NCI-H82 (cell line): ENCODE measurements at places on chromosomes 6 and 20.

DNA sequence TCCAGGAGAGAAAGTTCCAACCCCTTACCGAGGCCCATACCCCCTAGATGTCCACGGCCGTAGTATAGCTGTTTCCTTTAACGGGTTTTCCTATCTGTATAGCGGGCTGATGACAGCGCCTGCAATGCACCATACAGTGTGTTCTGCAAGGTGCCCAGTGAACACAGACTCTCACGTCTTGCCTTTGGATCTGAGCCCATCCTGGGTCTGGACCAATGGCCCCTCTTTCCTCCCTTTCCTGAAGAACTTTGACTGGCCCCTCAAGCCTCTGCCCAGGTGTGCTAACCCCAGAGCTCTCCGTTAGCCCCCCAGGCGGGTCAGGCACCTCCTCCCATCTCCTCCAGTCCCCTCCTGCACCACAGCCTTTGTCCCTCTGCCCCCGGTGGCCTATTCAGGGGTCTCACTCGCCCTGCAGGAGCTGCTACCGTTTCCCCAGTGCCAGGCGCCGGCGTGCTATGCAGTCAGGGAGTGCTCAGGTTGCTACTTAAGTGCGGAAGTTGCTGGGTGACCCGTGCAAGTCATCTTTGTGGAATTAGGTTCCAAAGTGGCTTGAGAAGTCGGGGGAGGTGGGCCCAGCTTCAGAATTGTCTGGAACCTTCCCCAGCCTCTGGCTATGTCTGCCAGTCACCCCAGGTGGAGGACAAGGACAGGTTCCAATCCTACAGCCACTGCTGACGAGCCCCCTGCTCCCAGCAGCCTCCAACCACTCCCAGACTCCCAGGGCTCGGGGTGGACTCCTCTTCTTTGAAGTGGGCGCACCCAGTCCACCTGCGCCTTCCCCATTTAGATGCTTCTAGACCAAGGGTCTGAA is 35.0 kb upstream of the ZBP1 start:
- peak; percentile 39 for DNase-seq

- DNase-seq: no peak
Measured at GRCh38 chr6:157219201-157220200, 103.8 kb downstream of the TMEM242 start.

GRCh38 chr20:54398814-54399213 is 76.6 kb upstream of the DOK5 start:
- no peak for DNase-seq

GRCh38 chr6:53326372-53327016 is 22.3 kb downstream of the ELOVL5 start:
- DNase-seq: no peak

DNA sequence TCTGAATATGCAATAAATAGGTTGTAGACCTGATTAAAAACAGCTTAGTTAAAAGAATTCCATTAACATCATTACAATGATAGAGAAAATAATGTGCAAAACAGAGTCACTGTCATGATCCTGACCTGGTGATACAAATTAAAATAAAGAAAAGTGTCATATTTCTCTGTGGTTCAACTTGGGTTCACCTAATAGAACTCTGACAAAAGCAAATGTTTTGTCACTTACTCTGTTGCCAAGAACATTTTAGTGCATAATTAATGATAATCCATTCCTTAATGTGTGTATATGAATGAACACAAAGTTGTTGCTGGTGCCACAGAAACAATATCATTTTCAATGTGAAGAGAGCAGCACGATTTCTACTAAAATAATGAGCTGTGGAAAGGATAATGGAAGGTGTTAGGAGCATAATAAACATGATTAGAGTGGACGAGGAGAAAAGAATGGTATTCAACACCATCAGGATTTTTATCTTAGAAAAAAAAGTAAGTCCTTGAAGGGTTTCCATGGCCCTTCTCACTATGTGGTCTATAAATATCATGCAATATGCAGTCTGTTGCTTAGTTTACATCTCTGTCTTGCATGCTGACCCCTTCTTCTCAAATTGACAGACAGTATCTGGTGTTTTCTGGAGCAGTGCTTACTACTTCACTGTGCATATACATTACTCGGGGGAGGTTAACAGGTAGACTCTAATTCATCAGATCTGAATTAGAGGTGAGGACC is 656.6 kb upstream of the MMS22L start:
- DNase-seq: no peak

- DNase-seq: no peak
Measured at GRCh38 chr20:57261457-57262251, 4.8 kb downstream of the BMP7 start.

DNA sequence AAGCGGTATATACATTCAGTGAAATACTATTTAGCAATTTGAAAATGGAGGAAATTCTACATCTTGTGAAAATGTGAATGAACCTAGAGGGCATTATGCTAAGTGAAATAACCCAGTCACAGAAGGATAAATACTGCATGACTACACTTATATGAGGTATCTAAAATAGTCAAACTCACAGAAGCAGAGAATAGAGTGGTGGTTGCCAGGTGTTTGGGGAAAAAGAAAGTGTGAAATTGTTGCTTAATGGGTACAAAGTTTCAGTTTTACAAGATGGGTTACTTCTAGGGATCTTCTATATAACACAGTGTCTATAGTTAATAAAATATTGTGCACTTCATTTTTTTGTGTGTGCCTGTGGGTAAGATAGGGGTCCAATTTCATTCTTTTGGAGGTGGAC is 1152.0 kb downstream of the EPHA7 start:
- DNase-seq: no peak

GRCh38 chr20:39042279-39043150 is 80.4 kb downstream of the DHX35 start:
- no peak for DNase-seq

GRCh38 chr6:122098201-122098678 is 301.2 kb upstream of the HSF2 start:
- DNase-seq: no peak

- DNase-seq: no peak
Measured at GRCh38 chr6:45763281-45763680, 252.4 kb downstream of the CLIC5 start.

GRCh38 chr6:169575365-169575764 is 126.5 kb downstream of the WDR27 start:
- DNase-seq: no peak

GRCh38 chr6:82619573-82619972 is 256.0 kb downstream of the TPBG start:
- no peak for DNase-seq

GRCh38 chr20:37120497-37120896 is 24.7 kb upstream of the RBL1 start:
- no peak for DNase-seq

DNA sequence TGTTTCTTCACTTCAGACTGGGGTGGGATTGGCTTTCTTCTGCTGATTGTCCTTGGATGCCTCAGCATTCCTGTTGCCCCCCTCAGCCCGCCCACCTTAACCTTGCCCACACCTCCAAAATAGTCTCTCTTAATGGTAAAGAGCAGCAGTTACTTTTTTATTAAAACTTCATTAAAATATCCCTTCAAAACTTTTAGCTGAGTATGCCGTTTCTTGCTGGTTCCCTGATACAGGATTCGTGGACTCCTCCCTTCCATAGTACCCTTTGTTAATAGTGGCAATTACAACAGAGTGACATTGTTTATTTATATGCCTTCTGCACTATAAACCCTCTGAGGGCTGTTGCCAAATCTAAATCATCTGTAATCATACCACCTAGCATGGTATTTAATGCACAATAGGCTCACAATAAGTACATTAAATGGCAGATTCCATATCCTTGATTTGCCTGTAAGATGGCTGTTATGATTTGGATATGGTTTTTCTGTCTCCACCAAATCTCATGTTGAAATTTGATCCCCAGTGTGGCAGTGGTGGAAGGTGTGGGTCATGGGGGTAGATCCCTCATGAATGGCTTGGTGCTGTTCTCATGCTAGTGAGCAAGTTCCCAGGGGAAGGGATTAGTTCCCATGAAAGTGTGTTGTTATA is 3.5 kb upstream of the MOCS1 start:
- peak; percentile 77 for DNase-seq

DNA sequence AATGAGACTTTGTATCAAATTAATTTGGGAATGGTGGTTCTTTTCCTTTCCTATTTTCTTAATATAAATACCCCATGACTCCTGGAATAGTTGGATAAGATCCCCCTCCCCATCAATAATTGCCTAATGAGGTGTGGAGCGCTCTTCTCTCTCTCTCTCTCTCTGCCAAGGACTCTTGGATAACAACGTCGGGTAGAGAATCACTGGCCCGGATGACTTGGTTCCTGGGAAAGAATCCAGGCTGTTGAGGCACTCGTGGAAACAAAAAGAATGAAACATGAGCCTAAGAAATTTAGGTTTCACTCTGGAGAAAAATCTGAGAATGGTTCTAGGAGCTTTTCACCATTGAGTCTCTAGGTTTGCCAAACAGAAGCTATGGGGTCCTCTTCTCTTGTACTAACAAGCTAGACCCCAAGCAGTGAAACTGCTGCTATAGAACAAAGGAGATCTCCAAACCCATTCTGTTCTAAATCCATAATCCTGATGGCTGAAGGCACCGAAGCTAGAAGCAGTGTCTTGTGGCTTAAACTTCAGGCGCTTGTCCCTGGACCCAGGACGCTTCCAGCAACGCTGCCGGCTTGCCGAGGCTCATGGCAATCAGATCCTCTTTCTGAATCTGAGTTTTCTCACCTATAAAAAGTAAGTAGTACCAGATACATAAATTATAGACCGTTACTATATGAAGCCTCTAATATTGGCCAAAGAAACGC is 241.6 kb upstream of the BTBD3 start:
- DNase-seq: peak; percentile 19

- DNase-seq: peak; percentile 80
Measured at GRCh38 chr20:62795023-62795761, 1.1 kb upstream of the MRGBP start.

GRCh38 chr6:163837691-163838431 is 423.3 kb downstream of the QKI start:
- DNase-seq: peak; percentile 70

GRCh38 chr6:2158596-2159271 is 86.7 kb downstream of the GMDS start:
- peak; percentile 56 for DNase-seq

GRCh38 chr6:167946604-167947003 is 50.9 kb upstream of the KIF25 start:
- DNase-seq: no peak

DNA sequence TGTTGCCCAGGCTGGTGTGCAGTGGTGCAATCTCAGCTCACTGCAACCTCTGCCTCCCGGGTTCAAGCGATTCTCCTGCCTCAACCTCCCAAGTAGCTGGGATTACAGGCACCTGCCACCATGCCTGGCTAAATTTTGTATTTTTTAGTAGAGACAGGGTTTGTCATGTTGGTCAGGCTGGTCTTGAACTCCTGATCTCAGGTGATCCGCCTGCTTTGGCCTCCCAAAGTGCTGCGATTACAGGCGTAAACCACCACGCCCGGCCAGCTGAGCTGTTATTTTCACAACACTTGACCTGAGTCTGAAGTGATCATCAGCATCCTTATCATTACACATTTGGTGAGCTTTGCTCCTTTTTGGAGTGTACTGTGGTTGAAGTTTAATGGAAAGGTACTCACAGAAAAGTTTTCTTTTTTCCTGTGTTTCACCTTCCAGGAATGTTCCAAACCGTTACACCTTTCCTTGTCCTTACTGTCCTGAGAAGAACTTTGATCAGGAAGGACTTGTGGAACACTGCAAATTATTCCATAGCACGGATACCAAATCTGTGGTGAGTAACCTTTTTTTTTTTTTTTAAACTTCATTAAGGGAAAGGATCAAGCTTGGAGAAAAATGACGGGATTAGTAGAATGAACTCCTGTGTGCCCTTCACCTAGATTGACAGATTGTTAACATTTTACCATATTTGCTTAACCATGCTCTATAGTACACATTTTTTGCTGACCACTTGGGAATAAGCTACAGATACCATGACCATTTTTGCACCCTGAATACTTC is 9.7 kb downstream of the RNF114 start:
- DNase-seq: no peak

DNA sequence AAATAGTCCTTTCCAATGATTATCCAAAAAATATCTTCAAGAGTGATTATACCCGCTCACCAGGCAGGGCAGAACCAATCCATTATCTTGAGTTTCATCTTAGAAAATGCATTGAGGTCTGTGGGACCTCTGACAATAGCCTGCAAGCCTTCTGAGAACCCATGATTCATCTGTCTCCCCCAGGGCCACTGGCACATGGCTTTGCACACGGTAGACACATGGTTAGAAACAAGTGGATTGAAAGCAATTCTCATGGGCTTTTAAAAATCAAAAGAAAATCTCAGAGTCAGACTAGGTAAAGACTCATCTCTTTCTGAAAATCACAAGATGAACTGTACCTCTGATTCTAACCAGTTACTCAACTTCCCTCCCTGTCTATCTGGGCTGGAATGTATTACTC is 15.5 kb downstream of the GNAS-AS1 start:
- DNase-seq: no peak

GRCh38 chr6:9984607-9985006 is 430.3 kb downstream of the TFAP2A start:
- peak; percentile 74 for DNase-seq

DNA sequence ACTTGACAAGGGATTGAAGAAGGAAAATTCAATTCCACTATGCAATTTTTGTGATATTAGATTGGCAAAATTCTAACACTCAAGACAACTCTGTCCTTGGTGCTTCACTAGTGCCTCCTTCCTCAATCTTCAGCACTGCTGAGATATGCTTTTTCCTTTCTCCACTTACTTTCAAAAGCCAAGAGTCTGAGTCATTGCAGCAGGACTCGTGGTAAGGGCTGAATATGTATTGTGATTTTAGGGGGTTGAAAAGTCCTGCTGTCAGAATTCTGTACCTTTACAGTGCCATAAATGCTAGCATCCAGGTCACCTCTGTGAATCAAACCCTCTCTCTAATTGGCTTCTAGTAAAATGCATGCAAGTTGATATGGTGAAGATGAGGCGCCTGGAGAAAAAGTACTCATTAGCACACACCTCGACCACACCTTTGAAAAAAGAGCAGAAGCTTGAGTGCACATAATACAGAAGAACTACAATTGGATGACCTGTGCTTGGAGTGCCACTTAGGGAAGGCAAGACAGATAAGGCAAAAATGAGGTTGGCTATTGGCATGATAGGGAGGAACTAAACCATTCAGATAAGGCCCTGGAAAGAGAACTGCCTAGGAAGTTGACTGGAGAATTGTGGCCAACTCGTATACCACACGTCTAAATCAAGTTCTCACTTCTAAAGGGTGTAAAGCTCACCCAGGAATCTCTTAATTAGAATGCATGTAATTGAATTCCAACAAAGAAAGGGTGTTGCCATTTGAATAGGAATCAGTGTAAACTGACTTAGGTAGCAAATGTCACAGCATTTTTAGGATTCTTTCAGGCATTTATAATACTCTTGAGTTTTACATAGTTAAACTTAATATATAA is 43.6 kb upstream of the FAM83B start:
- no peak for DNase-seq

- DNase-seq: no peak
Measured at GRCh38 chr6:31172973-31173384, 2.5 kb upstream of the POU5F1 start.

- DNase-seq: no peak
Measured at GRCh38 chr20:56779452-56780143, 150.5 kb downstream of the TFAP2C start.

DNA sequence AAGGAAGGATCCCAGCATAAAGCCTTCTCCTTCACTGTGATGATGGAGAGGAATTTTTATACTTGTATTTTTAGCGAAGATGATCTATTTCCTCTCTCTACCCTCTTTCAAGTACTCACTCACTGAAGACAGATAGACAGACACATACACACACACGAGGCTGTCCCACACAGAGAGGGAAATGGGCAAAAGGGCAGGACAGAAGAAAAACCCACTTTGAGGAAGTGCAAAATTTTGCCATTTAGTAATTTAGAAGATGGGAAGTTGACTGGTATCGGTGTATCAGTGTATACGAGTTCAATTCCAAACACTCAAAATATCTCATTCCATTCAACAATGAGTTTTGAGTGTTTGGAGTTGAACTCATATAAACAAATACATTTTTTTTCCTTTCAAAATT is 30.9 kb downstream of the HEBP2 start:
- no peak for DNase-seq
